ENCODE measurements at places on chromosomes 2 and 18. TPM values are rescaled to one million over a fixed set of nuclear protein-coding genes. Genes with fewer than 3 reads are reported as not detected.

FIGN gene
- under 0.01 TPM for total RNA-seq

FHL2 gene
- total RNA-seq, result 31.8 TPM

- DNase-seq, result peak; percentile 39
Observed at GRCh38 chr2:49770919-49771318, 616.6 kb upstream of the FSHR start.

- no peak for DNase-seq
Observed at GRCh38 chr18:68991286-68991685, 193.4 kb downstream of the CCDC102B start.

GRCh38 chr2:173999272-173999671, 34.1 kb upstream of the SP3 start:
- DNase-seq, result no peak

DNA sequence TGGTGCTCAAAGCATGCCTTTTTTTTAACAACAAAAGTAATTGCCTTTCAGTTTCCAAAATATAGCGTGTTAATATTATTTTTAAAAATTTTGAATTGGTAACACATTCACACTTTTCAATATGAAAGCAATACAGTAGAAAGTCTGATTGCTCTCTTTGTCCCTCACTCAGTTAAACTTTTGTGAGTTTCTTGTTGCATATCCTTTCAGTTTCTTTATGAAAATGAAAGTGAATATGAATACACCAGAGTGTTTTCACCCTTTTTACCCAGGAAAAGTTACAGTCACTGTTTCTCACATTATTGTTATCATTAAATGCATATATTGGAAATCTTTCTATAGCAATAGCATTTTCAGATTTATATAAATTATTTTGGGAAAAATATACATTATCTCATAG, 377.4 kb upstream of the CRIM1 start:
- no peak for DNase-seq

DNA sequence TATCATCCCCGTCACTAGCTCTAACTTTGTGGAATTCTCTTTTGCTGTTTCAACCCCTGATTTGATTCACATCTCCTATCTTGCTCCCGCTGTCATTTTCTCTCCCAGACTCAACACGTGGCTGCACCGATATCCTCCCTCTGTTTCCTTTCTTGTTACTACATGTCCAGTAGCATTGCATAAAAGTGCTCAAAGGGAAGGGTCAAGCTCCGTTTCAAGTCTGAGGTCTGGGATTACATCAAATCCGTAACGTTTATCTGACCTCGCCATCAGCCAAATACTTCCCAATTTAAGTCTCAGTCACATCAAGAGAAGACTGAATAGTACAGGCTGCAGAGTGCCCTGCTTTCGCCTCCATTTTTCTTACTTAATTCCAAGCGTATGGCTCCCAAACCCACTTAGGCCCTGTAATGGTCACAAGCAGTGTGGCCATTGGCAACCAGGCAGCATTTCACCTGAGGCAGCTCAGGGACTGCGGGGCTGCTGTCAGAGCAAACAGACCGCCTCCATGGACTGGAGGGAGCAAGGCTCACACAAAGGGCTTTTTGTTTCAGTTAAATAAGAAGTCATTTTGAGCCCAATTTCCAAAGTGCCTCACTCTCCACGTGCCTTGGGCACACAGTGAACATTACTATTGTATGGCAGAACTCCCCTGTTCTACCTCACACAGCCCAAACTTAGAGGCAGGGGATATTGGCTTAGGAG, 217.8 kb downstream of the BCL11A start:
- no peak for DNase-seq

DNA sequence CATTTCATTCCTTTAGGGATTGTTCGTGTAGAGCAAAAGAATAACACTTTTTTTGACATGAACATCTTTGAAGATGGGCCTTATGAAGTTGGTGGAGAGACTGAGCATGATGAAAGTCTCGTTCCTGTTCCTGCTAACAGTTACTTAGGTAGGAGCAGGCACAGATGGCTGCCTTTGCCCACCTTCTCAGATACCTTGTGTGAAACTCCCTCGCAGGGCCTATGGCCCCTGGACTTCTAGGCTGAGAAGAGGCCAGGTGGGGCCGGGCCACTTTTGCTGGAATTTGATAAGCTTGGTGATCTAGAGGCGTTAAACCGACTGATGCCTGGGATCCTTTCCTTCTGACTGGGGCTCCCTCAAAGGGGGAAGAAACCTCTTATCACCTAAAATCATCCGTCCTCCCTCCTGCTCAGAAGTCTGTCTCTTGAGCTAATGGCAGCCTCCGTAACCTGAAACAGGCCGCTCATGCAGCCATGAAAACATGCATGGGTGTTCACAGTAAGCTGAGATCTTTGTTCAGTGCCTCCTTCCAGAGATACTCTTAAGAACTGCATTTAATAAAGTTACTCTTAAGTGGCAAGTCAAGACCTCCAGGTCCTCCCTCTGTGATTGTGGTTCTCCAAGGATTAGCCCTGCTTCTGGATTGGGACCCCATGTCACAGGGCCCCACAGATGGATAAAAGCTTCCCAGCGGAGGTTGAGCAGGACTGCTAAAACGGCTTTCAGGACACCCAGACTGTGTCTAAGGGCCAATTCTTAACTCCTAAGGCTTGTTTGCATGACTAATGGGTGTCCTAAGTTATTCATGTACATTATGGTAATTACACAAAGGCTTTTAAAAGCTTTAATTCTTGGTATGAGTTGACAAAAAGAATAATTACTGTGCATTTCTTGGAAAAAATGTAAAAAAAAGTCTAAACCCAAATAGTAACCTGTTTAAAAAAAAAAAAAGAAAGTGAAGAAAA, 43.9 kb downstream of the ITGA6 start:
- DNase-seq, result no peak
